ENCODE measurements at places on chromosomes 12 and 14.

GRCh38 chr14:82094829-82095345 lies 561.2 kb upstream of the SEL1L start:
- ATAC-seq = no peak

- ATAC-seq = no peak
Measured at GRCh38 chr14:51715250-51715649, 63.5 kb downstream of the FRMD6 start.

DNA sequence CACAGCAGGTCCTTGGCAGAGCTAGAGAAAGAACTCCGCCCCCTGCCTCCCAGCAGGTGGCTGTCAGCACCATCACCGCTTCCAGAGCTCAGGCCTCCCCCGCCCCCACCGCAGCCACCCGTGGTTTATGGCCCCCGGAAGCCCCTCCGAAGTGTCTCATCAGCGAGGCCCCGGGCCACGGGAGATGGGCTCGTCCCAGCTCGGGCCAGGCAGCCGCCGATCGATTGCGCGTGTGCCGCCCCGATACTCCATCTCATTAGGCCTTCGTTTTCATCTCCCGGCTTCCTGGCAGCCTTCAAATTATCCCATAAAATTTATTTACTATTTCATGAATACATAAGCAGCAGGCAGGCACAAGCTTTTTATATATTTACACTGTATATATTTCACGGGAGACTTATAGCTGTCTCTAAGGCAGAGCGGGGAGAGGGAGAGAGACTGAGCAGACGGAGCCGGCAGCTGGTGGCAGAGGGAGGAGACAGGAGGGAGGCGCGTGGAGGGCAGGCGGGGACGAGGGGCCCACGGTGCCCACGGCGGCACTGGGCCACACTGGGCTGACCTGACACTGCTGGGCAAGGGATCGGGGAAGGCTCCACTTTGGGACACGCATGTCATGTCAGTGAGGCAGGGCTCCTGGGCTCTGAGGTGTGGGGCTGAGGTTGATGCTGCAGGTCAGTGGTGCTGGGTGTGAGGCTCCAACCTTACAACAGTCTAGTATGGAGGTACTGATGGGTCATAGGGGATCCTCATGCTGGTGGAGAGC lies 241.2 kb downstream of the RBM19 start:
- ATAC-seq = no peak

DNA sequence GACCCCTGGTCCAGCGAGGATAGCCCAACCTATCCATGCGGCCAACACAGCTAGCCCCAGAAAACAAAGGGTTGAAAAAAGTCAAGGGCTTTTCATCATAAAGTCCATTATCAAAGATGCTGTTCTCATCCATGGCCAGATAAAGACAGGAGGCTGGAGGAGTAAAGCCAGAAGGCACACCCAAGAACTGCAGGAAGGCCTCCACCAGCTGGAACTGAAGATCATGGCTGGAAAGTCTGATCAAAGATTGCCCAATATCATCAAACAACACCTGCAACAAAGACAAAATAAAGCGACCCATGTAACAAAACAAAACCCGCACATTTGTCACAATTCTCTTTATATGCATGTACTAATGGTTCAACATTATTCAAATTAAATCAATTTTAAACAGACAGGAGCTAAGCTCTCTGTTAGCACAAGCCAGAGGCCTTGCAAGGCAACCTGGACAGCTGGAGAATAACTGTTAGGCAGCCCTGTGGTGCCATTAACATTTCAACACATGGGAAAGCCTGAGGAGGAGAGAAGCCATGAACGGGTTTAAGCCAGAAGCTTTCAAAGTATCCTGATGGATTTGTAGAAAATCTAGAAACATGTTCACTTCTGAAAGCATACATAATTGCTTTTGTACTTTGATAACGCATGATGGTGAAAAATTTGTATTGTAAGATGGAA lies 34.1 kb downstream of the PSMC1 start:
- ATAC-seq = no peak

DNA sequence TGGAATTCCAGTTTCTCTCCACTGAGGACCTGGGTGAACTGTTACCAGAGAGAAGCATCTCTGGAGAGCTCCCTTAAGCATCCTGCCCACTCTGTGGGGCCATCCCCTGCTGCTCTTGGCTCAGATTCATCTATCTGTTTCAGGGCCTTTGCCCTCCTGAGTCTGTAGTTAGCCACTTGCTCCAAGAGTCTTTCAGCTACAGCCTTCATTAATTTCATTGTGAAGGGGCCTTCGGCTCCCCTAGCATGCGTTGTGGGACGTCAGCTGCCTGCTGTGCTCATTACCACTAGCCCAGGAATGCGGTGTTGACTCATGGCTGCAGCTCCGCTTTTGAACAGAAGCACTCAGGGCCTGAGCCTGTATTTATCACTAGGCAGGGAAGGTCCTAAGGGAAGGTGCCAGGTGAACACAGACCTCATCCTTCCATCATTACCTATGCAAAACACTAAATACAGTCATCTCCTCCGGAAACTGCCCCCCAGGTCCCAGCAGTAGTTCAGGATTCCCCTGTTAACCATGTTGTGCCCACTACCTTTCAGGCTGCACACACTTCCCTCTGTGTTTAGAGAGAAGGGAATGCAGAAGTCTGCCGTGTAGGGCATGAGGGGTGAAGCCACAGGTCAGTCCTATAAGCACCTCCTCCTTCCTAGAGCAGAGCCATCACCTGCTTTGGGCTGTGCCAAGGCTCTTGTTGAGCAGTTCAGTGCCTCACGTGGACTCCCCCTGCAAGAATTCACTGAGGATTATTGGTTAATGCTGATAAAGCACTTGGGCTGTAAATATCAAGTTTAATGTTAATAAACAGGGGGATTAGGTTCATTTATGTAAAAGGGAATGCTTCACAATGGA lies 191.4 kb downstream of the CACNA1C start:
- peak; percentile 78 for ATAC-seq

GRCh38 chr12:47033789-47034555 lies 45.4 kb upstream of the PCED1B start:
- ATAC-seq = no peak

DNA sequence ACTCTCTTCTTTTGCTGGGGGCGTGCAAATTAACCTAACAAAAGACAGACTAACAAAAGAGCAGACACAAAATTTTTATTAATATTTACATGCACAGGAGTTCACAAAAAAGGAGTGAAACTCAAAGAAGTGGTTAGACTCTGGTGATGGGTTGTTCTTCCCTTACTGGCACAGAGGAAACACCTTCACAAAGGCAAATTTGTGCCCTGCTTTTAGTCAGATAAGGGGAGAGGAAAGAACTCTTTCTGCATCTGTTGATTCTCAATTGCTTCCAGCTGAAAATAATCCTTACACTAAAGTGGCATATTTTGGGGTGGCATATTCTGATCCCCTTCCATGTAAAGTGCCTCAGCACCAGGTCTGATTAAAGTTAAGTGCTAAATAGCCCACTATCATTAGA lies 190.2 kb upstream of the AMIGO2 start:
- ATAC-seq = no peak

GRCh38 chr14:52801014-52801712 lies 9.8 kb upstream of the GNPNAT1 start:
- peak; percentile 68 for ATAC-seq

- no peak for ATAC-seq
Measured at GRCh38 chr12:57229046-57229633, 371 bp upstream of the SHMT2 start.

GRCh38 chr14:50020799-50021198 lies 95.6 kb downstream of the VCPKMT start:
- no peak for ATAC-seq

- ATAC-seq = no peak
Measured at GRCh38 chr12:127767656-127768055, 499.3 kb upstream of the TMEM132C start.

DNA sequence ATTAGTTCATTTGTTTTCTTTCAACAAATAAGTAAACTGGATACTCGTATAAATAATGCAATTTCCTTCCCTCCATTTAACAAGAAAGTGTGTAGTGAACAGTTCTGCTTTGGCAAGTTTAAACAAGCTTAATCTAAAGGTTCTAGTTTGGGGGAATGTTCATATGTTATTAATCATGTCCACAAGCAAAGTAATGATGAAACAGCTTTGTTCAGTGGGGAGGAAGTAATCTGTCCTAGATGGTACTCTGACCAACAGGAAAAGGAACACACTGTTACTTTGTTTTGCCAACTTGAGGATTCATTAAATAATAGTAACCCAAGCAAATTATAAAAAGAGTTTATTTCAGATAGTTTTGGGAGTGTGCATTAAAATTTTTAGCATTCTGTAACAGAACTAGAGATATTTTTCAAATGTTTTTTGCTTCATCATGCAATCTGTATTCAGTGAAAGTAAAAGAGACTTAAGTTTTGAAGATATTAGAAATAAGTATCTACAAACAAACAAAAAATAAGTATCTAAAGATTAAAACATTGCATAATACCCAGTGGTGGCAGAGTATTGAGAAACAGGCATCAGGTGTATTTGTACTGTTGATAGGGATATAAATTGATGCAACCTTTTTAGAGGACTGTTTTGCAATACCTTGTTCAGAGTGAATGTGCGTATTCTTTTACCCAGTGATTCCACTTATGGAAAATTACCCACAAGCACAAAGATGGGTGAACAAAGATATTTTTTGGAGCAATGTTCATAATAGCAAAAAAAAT lies 61.1 kb downstream of the RAB35 start:
- no peak for ATAC-seq

All from gastroesophageal sphincter (tissue), 4 donors.